ENCODE measurements at places on chromosomes 6 and 20.

- no peak for DNase-seq
Observed at GRCh38 chr6:109347779-109348178, 34.5 kb downstream of the CD164 start.

GRCh38 chr20:45971675-45972499, at the start of gene ZNF335:
Gene ZNF335 (minus strand): TSS chr20:45972203. CDS start chr20:45971410, 793 bp downstream.
- peak; percentile 94 for DNase-seq

- no peak for DNase-seq
Observed at GRCh38 chr20:46671866-46672542, 17.2 kb downstream of the TP53RK start.

DNA sequence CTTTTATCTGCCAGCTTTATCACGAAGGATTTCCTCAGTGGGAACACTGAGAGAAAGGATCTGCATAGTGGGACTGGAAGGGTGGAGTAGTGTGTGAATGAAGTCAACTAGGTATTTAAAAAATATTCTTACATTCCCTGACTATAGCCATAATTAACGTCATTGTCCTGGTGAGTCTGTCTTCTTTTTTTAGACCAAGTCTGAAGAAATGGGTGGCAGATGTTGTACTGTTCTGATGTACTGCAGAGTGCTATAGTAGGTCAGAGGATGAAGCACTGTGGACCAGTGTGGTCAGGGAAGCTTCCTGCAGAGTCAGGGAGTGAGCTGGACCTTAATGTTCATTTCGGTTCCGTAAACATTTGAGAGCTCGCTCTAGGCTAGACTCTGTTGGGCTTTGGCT, 11.9 kb downstream of the TULP4 start:
- no peak for DNase-seq

GRCh38 chr6:80186082-80186481, 79.6 kb downstream of the BCKDHB start:
- no peak for DNase-seq

DNA sequence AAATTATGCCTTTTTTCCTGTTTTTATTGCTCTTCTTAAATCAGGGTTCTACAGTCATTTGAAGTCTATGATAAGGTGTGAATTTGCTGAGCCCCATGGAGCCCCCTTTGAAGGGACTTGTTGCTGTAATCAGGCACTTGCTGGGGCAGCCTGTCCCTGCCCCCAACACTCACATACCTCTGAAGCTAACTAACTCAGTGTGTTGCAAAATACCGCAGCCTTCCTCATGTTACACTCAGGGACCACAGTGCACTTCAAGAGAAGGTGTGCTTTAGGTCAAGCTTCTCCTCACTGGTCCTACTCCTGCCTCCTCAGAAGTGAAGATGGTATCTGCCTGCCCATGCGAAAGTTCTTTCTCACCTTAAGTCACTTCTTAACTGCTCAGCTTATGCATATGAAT, 66.1 kb upstream of the GLP1R start:
- no peak for DNase-seq

DNA sequence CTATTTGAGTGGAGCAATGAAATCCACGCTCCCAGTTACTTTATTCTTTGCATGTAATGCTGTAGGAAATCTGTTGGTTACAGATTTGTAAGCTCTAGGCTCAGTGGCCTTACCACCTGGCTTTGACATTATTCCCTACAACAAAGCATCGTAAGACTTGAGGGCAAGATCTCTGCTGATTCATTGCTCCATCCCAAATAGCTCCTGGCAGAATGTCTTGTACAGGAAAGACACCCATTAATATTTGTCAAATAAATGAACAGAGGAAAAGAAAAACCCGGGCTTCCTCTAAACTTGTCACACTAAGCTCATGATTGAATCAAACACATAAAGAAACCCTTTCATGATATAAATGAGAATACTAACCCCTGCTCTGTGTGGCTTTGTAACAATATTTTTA, 357.5 kb upstream of the RNF217 start:
- DNase-seq = no peak

GRCh38 chr6:136775548-136775947, 16.7 kb downstream of the MAP3K5 start:
- no peak for DNase-seq

- no peak for DNase-seq
Observed at GRCh38 chr20:63062188-63063140, 55.7 kb upstream of the BHLHE23 start.

DNA sequence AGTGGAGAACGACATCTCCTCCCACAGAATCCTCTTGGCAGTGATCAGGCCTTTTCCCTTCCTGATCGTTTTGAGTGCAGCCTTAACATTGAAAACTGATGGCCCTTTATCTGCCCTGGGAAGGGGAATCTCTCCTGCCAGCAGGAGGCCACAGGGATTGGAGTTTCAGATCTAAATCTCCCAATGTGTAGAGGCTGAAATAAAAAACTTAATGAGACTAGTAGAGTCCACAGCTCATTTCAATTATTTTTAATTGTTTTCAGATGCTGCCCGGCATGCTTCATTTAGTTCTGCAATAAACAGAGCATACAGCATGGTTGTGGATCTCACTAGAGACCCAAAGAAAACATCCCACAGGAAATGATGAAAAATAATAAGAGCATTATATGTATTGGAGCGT, 662.2 kb upstream of the HS3ST5 start:
- DNase-seq = no peak

GRCh38 chr6:149457316-149457884, 27.4 kb downstream of the ZC3H12D start:
- no peak for DNase-seq

DNA sequence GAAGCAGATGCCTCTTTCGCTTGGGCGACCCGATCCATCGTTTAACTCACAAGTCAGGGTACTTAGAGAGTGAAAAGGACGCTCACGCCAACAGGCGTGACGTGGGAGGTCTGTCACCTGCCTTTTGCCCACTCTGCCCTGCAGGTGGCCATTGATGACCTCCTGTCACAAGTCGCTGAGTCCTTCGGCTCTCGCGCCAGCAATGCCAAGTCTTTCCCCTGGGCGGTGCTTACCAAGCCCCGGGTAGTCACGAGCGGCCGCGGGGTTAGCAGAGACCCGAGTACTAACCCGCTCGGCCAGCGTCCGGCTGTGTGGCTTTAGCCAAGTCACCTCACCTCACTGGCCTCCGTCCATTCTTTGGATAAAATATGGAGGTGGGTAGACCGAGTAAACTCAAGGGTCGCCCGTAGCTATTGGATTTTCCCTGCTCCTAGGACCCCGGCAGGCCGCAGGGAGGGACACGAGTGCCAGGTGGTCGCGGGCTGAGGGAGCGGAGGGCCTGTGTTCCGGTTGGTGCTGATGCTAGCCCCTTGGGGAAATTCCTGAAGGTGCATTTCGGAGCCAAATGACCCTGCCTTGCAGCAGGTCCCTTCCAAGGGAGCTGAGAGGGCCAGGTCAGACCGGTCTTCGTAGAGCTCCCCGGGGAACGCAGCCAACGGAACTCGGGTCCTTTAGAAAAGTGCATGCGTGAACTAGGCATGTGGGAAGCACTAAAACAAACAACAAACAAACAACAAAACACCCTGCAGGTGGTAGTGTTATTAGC, 668 bp downstream of the PKIB start:
- peak; percentile 67 for DNase-seq

GRCh38 chr6:134534708-134535149, 216.8 kb upstream of the SGK1 start:
- DNase-seq = no peak

GRCh38 chr6:155861821-155862220, 406.2 kb upstream of the NOX3 start:
- no peak for DNase-seq

GRCh38 chr6:153563001-153563400, 431.9 kb upstream of the RGS17 start:
- DNase-seq = no peak

- DNase-seq = peak; percentile 71
Observed at GRCh38 chr20:1423625-1424106, 30.8 kb upstream of the FKBP1A start.

DNA sequence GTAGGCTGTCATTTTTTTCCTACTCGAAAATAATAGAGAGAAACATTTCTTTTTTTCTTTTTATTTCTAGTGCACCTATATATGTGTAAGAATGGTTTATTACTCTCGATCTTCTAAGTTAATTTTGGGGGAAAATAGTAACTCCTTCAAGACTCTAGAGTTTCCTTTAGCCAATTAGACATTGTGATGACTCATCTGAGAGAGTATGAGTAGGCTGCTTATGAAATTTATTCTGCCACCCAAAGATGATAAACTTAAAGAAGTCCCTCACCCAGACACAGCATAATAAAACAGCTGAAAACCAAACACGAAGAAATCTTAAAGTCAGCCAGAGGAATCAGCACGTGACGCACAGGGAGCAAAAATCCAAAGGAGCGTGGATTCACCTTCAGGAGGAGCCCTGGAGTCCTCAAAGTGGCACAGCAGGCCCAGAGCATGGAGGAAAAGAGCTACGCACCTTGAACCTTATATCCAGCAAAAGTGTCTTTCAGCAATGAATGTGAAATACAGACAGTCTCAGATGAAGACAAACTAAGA, 81.9 kb downstream of the ERMARD start:
- no peak for DNase-seq

DNA sequence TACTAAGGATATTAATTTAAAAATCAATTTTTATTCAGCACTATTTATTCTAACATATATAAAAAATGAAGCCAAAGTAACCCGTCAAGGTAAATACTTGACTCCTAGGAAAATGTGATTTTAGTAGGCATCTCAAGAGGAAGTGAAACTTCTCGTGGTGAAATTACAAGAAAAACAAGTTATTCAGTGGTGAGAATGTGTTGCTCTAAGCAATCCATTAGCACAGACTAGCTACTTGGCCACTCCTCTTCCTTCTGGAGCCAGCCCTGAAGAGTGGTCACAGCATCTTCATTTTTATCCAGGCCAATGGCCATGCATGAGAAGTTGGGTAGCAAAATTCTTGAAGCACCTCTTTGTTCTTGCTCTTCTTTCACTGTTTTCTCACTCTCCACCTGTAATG, 40.4 kb upstream of the GFRAL start:
- no peak for DNase-seq

DNA sequence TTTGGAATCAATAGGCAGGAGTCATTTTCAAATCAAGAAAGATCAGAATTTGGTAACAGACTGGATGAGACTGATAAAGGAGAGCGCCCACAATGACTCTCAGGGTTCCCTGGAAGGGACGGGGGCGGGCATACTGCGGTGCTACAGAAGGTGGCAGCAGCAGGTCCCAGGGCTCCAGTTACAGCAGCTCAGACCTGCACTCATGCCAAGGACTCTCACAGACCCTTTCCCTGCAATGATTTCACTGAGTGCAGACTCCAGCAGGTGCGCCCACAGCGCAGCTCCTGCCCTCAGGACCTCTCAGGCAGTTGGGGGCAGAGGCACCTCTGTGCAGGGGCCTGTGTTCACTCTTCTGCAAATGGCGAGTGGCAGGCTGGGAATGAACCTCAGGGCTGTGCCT, 359.8 kb downstream of the ZFAND3 start:
- peak; percentile 28 for DNase-seq

GRCh38 chr20:41784209-41784958, 166.2 kb upstream of the CHD6 start:
- DNase-seq = peak; percentile 14

GRCh38 chr20:57131601-57132391, 134.6 kb downstream of the BMP7 start:
- DNase-seq = no peak

GRCh38 chr6:104713982-104714381, 145.7 kb downstream of the HACE1 start:
- DNase-seq = no peak

DNA sequence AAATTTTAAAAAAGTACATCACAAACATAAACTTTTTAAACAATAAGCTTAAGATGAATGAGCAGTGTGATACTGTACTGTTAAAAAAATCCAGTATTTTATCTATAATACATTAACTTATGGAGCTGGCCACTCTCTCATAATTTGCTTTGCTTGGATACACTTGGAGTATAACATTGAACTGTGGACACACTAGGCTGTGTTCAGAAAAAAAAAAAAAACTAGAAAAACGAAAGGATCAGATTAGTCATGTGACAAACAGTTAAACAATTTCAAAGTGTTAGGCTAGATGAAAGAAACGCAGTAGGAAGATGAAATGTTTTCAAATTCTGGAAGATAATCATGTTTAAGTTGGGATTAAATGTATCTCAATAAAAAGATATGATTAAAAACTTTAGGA, 220.0 kb downstream of the GRIK2 start:
- DNase-seq = no peak

- no peak for DNase-seq
Observed at GRCh38 chr6:125503181-125503580, 201.4 kb upstream of the HDDC2 start.

DNA sequence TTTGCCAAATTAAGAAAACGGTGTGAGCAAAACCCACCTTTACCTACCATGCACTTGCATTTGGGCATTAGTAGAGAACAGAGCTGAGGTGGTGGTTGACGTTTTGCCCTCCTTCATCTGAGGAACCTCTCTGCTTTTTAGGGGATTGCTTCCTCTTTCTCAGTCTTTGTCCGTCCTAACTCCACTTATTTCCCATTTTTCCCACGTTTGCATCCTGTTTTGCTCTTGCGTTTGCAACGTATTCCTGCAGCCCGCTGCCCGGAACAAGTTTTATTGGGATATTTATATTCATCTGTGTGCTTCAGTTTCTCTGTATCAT, 374 bp upstream of the SERINC1 start:
- no peak for DNase-seq

DNA sequence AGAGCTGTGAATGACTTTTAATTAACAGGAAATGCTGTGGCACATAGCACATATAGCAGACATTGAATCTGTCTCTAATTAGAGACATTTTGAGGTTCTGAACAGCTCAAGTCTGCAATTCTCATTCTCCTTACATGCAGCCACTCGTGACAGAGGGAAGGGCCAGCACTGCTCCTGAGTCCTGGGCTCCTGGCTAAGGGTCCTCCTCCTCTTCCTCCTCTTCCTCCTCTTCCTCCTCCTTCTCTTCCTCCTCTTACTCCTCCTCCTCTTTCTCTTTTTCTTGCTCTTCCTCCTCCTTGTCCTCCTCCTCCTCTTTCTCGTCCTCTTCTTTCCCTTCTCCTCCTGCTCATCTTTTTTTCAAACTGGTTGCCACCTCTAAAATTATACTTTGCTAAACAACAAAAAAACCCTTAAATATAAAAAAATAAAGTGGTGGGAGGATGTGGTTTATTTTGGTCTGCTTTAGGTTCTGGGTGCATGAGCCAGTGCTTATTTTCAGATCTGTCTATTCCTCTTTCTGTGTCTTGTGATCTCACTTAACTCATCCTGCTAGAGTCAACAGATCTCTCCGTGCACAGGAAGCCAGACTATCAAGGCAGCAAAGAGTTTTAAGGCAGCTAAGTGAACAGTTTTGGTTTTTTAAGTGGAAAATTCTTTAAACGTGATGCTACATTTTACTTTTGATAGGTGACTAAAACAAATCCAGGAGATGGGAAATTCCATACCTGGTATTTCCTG, 159.3 kb downstream of the CD83 start:
- DNase-seq = no peak

- no peak for DNase-seq
Observed at GRCh38 chr6:160971171-160971570, 20.4 kb upstream of the MAP3K4 start.

GRCh38 chr6:131807644-131808459, at the start of gene ENPP1:
Gene ENPP1 (plus strand): TSS chr6:131808020. CDS start chr6:131808036, 16 bp downstream.
- DNase-seq = peak; percentile 43

- DNase-seq = no peak
Observed at GRCh38 chr6:3195695-3196497, 31.6 kb downstream of the TUBB2B start.

Measured in NCI-H2081 (cell line).